ENCODE measurements at places on chromosomes 4 and X. TPM values are rescaled to one million over a fixed set of nuclear protein-coding genes. Genes with fewer than 3 reads are reported as not detected.

Gene MID1
- 38.3 TPM for total RNA-seq

- no peak for DNase-seq
Observed at GRCh38 chrX:153854702-153855101, 24.4 kb upstream of the PDZD4 start.

Gene PPEF2
- total RNA-seq: not detected

Gene GLRB
- 0.37 TPM for total RNA-seq

- no peak for DNase-seq
Observed at GRCh38 chr4:159443975-159444374, 341.1 kb downstream of the RAPGEF2 start.

DNA sequence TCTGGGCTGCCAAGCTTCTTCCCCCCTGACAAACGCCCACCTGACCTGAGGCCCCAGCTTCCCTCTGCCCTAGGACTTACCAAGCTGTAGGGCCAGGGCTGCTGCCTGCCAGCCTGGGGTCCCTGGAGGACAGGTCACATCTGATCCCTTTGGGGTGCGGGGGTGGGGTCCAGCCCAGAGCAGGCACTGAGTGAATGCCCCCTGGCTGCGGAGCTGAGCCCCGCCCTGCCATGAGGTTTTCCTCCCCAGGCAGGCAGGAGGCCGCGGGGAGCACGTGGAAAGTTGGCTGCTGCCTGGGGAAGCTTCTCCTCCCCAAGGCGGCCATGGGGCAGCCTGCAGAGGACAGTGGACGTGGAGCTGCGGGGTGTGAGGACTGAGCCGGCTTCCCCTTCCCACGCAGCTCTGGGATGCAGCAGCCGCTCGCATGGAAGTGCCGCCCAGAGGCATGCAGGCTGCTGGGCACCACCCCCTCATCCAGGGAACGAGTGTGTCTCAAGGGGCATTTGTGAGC, 37.0 kb downstream of the HTRA3 start:
- no peak for DNase-seq

GRCh38 chr4:106369456-106370060, 980 bp upstream of the GIMD1 start:
- peak; percentile 22 for DNase-seq

DNA sequence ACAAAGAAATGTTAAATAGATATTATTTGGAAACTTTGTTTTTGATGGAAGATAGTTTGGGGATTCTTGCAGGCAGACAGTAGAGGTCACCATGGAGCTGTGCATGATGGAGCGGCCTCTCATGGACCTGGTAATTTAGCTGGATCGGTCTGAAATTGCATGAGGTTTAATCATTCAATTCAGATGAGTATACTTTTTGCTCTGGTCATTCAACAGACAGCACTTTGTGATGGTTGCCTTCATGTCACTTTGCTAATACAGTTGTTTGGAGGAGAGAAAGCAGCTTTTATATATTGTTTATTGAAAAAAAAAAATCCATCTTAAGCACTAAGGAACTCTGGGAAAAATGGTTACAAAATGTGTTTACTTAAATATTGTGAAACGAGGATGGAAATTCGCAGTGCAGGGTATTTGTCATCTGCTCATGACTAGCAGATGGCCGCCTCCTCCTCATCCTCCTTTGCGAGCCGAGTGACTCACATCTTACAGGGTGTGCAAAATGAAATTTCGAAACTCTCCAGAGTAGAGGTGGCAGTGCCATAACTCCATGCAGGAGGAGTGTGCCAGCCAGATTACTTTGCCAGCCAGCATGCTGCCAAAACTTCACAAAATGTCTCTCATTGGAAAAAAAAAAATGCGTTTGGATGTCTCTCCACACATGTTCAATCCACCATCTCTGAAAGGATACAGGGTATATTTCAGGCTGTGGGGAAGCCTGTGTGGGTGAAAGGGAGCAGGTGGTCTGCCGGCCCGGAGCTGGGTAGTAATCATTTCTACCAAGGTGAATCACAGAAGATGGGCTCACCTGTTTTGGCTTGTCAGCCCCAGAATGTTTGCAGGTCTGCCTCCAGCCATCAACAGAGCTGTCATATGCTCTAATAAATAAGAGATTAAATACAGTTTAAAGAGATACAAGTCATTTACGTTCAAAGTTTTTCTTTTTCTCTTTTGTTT, 314.9 kb upstream of the DIPK2B start:
- DNase-seq: peak; percentile 44

DNA sequence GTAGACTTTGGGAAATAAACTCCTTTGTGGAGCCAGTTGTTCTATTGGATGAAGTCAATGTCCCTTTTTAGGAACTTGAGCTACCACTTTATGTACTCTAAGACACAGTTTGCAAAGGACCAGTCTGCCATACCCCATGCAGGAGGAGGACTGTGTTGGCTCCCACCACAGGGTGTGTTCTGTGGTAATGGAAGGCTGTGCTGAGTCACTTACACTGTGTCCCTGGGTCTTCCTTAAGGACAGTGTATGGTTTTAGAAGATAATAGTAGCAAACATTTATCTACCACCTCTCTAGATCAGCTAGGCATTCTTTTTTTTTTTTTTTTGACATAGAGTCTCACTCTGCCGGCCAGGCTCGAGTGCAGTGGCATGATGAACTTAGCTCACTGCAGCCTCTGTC, 184.0 kb upstream of the PGRMC2 start:
- DNase-seq: no peak

GRCh38 chrX:107677501-107677901, 49.2 kb downstream of the PRPS1 start:
- DNase-seq: no peak

DNA sequence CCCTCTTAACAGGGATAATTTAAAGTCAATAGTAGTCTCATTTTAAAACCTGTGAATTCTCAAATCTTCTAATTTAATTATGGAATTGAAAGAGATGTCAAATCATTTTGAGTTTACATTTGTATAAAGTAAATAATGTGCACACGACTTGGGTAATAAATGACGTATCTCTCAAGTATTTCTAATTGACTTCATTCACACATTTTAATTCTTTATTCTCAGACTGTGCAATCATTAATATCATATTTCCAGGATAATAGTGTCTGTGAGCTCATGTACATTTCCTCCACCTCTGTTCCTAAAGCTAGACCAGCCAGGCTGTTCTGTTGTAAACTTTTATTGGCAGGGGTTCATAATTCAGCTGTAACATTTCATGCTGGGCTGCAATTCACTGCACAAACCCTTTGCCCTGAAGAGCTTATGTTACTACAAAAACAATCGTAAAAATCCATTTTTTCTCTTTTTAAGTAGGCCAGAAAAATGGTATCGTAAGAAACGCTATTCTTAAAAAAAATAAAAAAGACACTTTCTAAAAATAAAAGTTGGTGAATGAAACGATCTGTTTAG, 1103.1 kb upstream of the TENM3 start:
- no peak for DNase-seq

DNA sequence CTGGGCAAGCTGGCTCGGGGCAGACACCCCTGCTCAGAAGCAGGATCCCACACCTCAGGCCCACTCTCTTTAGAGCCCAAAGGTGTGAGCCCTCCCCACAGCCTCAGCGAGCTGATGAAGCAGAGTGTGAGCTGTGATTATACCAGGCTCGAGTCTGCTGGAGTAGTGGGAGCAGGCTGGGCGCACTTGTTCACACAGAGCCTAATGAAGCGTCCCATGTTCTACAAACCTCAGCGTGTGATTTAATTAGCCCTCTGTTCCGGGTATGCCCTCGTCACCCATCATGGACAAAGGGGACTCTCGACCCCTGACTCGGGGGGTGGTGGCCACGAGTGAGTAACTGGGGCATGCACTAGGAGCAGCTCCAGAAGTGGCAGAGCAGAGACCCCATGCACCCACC, 62.3 kb downstream of the PPP2R2C start:
- no peak for DNase-seq

Gene CCDC110
- 3.6 TPM for total RNA-seq

Gene LNX1
- total RNA-seq: 25.0 TPM

Gene GYG2
- 22.0 TPM for total RNA-seq

GRCh38 chr4:107747748-107748486, 27.9 kb upstream of the PAPSS1 start:
- no peak for DNase-seq

- DNase-seq: no peak
Observed at GRCh38 chrX:4831574-4831973, 1118.1 kb upstream of the PRKX start.

Gene PHOX2B
- total RNA-seq: not detected

- no peak for DNase-seq
Observed at GRCh38 chr4:157300701-157301100, 80.2 kb downstream of the GRIA2 start.

DNA sequence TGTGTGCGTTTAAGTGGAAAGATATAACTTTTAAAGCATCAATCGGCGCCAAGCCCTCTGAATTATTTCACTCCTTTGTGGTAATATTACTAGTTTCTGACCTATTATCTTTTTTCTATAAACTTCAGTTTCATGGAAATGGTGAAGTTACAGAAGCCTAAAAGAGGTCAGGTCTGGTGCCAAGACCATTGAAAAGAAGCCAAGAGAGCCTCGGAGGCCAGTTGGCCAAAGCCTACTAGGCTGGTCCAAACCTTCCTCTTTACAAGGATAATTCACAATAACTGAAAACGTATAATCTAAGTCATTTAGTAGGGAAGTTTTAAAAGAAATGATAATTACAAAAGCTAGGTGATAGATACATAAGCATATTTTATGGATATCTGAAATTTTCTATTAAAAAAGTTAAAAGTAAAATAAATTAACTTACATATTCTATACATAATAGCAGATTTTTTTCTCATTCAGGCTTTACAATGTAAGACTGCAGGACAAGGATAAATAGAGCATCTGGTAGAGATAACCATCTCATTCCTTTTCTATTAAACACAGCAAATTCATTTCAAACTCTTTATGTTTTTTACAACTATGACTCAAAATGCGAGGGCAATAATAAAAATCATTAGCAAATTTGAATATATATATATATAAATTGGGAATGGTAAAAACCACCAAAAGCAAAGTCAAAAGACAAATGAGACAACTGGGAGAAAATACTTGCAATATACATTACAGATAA, 49.2 kb downstream of the WDFY3 start:
- DNase-seq: no peak

Gene DDX60
- 67.2 TPM for total RNA-seq

Gene RAB9B
- total RNA-seq: 0.54 TPM
